AG04449 (cell line): ENCODE measurements at places on chromosomes 12 and 14.

- no peak for DNase-seq
Measured at GRCh38 chr12:623172-623864, 39.9 kb downstream of the NINJ2 start.

DNA sequence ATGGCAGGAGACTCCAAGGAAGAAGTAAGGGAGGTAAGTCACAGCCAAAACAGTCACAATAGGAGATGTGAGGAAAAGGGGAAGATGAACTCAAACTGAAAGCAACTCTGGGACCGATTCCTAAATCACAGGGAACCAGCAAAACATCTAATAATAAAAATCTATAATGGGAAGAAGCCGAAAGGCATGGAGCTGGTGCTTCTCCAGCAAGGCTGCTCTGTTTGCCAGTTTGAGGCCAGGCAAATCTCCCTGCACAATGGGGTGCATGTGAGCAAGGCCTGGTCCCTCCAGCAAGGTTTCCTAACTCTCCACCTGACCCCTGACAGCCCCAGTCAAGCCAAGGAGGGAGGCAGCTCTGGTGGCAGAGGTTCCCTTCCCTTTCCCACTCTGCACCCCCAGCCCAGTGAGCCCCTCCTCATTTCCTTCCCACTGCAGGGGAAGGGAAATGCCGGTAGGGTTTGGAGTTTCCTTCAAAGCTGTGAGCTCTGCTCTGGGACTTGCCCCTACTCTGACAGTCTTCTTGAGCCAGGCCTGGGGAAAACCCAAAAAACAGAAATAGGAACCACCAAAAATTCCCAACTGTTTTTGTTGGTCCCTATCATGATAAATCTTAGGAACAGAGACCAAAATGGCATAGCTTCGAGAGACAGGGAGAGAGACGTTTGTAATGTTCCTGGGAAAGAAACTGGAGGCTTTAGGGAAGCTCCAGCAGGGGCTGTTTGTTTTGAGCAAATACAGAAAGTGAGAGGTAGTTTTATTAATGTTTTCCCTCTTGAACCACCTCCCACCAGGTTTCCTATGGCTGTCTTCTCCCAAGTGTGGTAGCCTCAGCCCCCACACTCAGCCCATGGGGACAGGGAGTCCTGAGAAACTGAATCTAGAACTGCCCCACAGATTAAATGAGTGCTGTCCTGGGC lies 34.6 kb downstream of the FMNL3 start:
- DNase-seq, result no peak

DNA sequence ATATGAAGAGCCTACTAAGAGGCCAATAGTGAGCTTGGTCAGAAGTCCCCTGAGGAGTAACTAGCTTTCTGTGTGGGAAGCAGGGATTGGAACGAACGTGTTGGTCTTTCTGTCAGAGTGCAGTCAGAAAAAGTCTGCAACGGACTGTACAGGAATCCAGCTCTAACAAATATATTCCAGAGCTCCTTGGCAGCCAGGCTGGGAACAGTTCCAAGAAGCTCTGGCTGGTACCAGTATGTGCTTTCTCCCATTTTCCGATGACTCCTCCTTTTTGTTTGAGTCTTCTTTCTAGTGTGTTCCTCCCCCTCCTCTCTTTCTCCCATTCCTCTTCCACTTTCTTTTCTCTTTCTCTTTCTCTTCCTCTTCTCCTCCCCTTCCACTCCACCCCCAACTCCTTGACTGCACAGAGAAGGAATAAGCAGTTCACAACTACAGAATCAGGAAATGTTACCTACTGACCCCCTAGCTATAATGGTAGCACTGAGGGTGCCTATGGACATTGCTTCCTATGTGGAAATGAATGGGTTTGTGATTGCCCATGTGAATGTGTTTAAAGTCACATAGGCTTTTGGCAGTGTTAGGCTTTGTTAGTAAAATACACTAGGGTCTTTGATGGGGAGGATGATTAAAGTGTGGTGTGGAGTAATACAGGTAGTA lies 59.9 kb downstream of the TTLL5 start:
- DNase-seq, result no peak

- no peak for DNase-seq
Measured at GRCh38 chr12:131854861-131855476, 26.8 kb downstream of the MMP17 start.

GRCh38 chr14:32109676-32110547 lies 32.8 kb downstream of the ARHGAP5 start:
- peak; percentile 58 for DNase-seq

DNA sequence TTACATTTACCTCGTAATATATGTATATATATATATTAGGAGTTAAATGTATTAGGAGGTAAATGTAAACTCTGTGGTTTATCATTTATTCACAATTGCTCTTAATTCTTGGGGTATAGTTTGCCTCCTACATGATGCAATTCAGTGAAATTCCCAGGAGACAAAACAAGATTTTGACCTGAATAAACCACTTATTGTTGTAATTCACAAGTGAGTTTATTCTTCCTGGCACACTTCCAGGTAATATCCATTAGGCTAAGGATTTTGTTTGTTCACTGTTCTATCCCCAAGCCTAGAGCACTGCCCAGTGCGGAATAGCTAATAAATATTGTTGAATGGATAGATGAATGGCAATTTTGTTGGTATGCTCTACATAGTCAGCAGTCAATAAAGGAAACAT lies 3.0 kb downstream of the SMIM10L1 start:
- DNase-seq, result no peak

DNA sequence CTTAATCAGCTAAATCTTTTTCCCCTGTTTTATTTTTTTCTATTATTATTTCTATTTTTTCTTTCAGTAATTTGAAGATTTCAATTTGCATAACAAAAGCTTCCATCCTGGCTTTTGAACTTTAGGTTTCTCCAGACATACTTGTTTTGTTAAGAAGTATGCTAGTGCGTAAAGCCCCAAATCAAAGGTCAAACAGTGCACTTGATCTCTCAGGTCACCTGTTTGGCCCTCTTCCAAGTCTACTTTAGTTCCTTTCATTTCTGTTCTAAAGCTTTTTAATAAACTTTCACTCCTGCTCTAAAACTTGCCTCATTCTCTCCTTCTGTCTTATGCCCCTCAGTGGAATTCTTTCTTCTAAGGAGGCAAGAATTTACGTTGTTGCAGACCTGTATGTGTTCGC lies 54.6 kb upstream of the ATXN7L3B start:
- DNase-seq, result no peak

GRCh38 chr12:104121001-104121400 lies 17.0 kb downstream of the NFYB start:
- no peak for DNase-seq

DNA sequence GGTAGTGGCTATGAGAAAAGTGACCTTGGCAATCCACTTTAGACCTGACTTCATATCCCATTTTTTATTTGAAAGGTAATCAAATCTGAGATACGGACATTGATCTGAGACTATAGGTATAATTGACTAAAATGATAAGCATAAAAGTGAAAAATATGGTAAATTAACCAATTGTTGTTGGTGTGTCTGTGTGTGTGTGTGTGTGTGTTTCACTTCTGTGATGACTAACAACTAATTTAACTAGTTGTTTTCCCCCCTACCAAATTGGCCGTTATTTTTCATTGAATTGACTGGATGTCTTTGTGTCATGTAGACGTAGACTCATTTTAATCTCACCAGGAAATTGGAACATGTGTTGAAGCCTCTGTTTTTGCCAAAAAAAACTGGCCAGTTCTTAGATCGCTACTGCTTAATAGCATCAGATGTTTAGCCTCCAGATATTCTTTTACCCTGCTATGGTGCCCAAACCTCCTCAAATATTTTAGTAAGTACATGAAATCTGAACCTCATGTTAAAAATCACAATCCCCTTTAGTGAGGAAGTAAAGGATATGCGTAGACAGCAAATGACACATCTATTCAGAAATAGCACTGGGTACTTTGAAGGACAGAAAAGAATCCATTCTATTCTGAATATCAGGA lies 395.0 kb downstream of the EGLN3 start:
- no peak for DNase-seq
